Cortex of kidney (tissue), 1 donor: ENCODE measurements at places on chromosomes 1 and 21.

DNA sequence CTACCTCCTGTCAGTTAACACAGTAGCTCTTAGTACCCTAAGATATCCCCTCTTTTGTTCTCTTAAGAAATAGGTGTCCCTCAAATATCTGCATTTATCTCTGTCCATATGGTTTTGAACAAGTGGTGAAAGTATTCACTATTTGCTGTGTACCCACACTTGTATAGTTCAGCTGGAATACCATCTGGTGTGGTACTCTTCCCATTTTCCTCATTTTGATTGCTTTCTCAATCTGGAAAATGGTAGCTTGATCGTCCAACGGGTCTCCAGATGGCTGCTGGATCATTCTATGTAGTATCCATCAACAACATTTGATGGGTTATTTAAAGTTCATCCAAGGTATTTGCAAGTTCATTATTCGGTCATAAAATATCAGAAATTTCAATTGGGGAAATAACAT lies 100.3 kb upstream of the DPYD start:
- no peak for DNase-seq

- DNase-seq, result no peak
These were observed 251.2 kb downstream of the TRABD2B start for GRCh38 chr1:47745715-47746609.

- DNase-seq, result no peak
These were observed 174.7 kb upstream of the PKN2 start for GRCh38 chr1:88509379-88509778.

DNA sequence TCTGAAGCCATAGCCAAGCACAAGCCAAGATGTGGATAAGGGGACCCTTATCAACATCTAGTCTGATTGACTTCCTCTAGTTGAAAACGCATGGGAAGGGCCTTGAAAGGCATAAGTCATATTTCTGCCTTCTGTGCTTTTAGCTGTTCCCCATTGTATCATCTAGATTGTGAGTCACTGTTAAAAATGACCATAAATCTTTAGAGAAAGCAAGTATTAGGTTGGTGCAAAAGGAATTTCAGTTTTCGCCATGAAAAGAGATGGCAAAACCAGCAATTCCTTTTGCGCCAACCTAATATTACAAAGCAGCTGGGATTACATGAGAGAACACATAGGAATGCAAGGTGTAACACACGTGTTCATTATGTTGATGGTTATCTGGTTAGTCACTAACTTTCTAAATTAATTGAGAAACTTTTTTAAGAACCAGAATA lies 63.6 kb downstream of the CLIC6 start:
- no peak for DNase-seq

GRCh38 chr1:199593475-199593874 lies 434.0 kb upstream of the NR5A2 start:
- DNase-seq, result no peak

DNA sequence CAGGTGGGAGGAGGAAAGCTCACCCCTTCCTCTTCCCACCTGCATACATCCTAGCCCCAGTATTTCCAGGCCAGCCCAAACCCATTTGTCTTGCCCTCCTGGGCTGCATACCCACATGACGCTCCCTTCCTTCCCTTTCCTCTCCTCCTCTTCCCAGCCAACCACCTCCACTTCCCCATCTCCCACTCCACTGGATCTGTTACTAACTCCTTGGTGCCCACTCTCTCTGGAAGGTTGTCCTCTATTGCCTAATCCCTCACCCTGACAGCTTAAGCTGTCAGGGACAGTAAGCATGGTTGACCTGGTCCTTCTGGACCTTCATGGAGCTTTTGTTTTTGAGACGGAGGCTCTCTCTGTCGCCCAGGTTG lies 23.0 kb upstream of the SYNC start:
- no peak for DNase-seq

- DNase-seq, result no peak
These were observed 3.0 kb downstream of the SRP9 start for GRCh38 chr1:225780630-225781029.

DNA sequence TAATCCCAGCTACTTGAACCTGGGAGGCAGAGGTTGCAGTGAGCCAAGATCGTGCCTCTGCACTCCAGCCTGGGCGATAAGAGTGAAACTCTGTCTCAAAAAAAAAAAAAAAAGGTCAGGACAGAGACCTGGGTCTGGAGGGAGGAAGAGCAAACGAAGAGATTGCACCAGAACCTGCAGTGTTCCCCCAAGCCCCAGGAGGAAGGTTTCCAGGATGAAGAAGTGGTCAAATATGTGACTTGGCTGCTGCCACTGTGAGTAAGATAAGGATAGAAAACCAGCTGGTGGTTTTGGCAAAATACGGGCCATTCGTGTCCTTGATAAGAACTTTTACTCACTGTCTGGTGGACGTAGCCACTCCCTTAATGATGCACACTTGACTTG lies 42.2 kb downstream of the CLDN14 start:
- no peak for DNase-seq

- no peak for DNase-seq
These were observed 10.8 kb downstream of the AADACL4 start for GRCh38 chr1:12654657-12655056.

- no peak for DNase-seq
These were observed 295.2 kb downstream of the HLX start for GRCh38 chr1:221174330-221174993.

DNA sequence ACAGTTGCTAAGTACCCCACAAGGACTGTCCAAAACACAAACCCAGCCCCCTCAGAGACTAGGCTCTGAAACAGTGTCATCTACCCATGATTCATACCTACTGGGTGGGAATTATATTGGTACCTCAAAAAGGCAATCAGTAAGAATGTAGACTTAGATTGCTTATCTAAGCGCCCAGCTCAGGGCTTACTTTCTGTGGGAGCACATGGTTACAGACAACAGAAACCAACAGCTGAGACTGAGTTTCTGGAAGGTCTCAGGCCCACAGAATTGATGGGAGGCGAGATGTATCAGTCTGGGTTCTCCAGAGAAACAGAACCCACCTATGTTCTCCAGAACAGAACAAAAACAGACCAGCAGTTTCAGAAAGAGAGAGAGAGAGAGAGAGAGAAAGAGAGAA lies 147.3 kb upstream of the KAZN start:
- DNase-seq, result no peak

DNA sequence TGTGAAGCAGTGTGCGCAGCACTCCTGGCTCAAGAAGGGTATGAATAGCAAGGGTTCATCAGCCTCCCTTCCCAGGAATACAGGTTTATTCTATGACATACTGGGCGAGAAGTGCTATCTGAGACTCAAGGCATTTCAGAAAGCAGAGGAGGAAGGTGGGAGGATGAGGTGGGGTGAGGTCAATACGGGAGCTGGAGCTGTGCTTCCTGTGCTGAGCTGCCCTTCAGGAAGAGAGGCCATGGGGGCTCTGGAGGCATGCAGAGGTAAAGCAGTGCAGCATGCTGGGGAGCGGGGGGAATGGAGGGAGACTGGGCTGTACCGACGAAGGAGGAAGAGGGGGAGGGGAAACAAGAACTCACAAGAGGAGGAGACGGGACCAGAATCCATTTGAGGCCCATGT lies 717.6 kb downstream of the PTPRU start:
- no peak for DNase-seq

- DNase-seq, result no peak
These were observed 5.0 kb downstream of the HAPLN2 start for GRCh38 chr1:156623946-156624813.

GRCh38 chr1:197036861-197037260 lies 30.2 kb downstream of the F13B start:
- DNase-seq, result no peak

- no peak for DNase-seq
These were observed 1.1 kb downstream of the COL9A2 start for GRCh38 chr1:40315795-40316594.

DNA sequence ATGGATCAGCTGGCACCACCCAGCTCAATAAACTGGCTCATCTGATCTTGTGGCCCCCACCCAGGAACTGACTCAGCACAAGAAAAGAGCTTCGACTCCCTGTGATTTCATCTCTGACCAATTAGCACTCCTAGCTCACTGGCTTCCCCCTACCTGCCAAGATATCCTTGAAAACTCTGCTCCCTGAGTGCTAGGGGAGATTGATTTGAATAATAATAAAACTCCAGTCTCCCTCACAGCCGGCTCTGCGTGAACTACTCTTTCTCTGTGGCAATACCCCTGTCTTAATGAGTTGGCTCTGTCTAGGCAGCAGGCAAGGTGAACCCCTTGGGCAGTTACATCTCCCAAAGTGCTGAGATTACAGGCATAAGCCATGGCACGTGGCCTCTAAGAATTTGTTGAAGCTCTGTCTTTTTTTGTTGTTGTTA lies 11.8 kb upstream of the RHBDL2 start:
- no peak for DNase-seq

- DNase-seq, result no peak
These were observed 28.0 kb upstream of the PLEKHG5 start for GRCh38 chr1:6519491-6519934.

GRCh38 chr1:212595787-212596714 lies 12.5 kb upstream of the ATF3 start:
- no peak for DNase-seq

DNA sequence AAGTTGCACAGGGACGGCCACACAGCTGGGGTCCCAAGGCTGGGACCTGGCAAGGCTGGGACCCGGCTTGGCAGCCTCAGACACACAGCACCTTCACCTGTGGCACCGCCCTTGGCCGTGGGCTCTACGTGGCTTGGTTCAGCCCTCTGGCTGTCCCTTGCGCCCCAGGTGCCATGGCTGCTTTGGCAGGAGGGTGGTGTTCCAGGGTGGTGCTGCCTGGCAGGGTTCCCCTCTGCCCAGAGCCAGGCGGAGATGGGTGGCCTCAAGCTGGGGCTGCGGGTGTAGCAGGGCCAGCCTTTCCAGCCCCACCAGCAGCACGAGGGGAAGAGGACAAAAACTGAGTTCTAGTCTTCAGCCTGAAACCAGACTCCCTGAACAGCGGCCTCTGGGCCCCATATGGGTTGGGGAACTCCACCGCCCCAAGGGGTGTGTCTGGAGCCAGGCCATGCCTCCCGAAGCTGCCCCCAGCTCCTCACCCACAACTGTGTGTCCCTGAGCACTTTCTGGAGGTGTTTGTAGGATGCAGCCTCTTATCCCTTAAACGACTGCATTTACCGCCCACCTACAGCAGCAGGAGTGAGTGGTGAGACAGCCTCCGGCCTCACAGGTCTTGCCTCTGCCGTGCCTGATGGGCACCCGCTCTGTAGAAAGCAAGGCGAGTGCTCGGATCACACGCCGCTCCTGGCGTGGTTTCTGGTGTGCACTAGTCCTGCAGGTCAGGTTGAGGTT lies 92.3 kb downstream of the PDE9A start:
- DNase-seq, result no peak
